ENCODE measurements at places on chromosomes 2 and 18.

DNA sequence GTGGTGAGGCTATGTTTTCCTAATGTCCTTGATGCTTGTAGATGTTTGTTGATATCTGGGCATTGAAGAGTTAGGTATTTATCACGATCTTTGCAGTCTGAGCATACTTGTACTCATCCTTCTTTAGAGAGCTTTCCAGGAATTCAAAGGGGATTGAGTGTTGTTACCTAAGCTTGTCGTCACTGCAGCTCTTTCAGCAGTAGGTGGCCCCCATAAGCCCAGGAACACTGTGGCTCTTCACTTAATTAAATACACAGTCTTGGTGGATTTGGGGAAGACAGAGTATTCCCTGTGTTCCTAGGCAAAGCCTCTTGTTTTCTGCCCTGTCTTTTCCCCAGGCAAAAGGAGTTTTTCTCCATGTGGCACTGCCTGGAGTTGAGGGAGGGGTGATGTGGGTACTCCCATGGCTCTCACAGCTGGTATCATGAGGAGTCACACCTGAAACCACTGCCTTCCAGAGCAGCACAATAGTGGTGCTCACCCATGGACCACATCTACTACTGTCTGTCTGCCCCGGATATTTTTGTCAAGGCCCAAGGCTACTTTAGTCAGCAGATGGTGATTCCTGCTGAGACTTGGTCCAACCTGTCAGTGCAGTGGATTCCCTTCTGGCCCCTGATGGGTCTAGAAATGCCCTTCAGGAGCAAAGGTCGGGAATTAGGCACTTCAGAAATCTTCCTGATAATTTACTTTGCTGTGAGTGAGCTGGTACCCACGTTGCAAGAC lies 95.7 kb downstream of the GALNT13 start:
- no peak for DNase-seq

DNA sequence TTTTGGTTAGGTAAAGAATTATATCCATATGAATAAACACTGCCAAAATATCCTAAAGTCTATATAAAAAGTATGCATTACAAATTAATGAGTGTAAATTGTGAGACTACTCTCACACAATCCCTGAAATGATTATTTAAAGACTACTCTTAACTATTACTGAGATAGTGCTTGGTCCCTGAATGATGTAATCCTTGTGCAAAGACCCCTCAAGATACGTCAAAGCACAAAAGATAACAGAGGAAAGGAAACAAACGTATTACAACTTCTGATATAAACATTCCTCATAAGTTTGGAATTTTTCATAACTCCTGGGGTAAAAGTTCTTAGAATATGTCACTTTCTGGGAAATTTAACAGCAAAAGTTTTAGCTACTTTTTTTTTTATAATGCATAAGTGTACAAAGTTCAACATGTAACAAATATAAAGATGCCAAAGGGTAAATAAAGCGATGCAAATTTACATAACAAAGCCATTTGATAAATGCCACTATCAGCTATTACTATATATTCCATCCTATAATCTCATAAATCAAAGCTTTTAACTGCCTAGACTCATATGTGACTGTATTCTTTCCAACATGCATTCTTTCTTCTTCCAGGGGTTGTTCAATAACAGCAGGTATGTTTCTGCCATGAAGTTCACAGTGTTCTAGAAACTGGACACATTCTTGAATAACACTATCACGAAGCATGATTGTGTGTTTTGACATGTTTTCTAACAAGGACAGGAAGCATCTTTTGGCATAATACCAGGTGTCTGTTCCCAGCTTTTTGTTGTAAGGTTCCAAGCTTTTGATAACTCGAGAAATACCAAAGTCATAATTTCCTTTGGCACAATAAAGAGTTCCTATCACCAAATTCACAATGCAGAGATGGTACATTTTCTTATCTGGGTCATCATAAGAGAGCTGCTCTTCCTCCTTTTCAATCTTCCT lies 158.0 kb downstream of the AGPS start:
- no peak for DNase-seq

DNA sequence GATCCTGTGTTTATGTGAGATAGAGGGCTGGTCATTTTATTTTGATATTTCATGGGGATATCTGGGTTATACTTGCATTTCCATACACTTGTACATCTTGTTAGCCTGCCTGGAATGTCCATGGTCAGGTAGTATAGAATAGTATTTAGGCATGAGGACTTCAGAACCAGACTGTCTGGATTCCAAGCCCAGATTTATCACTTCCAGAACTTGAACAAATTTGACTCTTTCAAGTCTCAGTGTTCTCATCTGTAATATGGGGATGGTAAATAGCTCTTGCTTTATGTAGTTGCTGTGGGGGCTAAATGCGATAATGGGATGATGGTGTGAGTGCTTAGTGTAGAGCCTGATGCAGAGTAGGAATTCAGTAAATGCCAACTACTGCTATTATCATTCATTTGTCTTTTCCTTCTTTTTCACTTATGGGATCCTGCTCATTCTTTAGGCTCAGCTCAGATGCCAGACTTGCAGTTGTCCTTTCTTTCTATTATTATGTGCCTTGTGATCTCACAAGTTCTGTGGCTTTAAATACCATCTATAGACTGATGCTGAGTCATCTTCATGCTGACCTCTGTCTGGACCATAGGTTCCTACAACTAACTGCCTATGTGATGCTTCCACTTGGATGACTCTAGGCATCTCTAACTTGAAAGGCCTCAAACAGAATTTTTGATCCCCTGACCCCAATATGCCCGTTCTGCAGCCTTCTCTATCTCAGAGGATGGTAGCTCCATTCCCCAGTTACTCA lies 67.4 kb downstream of the POLE4 start:
- no peak for DNase-seq

DNA sequence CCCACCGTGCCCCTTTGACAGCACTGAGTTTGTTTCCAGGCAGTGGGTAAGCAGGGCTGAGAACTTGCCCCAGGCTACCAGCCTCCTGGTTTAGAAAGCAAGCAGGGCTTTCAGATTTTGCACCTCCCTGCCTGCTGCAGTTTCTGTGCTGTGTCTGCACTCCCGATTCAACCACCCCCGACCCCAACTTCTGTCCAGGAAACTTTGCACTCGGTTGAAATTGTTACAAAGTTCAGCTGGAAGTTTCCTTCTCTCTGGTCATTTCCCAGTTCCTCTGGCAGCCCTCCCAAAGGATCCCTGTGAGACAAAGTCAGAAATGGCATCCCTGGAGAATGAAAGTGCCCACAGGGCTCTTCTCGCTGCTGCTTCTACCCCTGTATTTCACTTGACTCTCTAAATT lies 12.4 kb upstream of the UPP2 start:
- DNase-seq, result no peak

DNA sequence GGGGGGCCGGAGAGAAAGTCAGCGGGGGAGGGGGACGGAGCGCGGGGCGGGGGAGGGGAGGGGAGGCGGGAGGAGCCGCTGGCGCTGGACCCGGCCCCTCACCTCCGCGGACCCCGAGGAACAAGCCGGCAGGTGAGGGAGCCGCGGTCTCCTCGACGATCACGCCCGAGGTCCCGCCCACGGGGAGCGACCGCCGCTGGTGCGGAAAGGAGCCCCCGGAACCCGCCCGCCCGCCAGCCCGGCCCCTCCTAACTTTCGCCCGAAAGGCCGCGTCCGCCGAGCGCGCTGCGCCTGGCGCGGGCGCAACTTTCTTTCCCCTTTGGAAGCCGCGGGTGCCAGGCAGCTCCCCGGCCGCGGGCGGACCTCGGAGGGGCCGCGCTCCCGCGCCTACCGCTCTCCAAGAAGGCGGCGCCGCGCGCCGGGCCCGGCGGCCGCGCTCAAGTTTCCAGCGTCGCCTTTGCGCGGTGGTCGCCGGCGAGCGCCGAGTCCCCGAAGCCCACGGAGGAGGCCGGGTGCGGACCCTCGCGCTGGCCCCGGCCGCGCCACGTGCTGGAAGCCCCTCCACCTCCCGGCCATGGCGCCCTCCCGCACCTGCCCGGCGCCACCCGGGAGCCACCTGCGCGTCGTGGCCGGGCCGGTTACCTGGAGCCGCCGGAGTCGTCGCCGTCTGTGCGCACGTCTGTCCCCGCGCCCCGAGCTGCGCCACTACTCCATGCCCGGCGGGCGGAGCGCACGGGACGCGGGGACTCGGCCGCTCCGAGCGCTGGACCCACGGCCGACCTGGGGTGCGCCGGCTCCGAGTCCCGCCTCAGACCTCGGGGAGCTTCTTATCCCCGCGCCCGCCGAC lies at the start of gene ALKAL2:
TSS of gene ALKAL2 (minus strand) at position 181 of the 847 bp plus-strand sequence. CDS start 256 bp downstream, outside the sequence.
- no peak for DNase-seq

DNA sequence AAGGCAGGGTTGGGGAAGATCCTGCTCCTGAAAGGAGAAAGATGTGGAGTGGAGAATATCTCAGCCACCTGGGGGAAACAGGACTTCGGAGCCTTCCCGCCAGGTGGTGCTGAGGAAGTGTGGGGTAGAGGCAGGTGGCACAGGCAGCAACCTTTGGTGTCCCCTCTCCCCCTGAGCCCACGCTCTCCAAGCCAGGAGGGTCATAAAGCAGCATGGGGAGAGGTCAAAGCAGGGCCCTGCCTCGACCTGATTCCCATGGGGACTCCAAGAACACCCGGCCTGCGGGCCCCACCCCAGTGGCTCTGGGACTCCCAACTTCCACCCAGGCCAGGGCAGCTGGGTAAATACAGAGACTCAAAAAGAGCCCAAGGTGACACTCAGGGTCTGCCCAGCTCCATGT lies 54.3 kb upstream of the SLC66A3 start:
- DNase-seq, result no peak

DNA sequence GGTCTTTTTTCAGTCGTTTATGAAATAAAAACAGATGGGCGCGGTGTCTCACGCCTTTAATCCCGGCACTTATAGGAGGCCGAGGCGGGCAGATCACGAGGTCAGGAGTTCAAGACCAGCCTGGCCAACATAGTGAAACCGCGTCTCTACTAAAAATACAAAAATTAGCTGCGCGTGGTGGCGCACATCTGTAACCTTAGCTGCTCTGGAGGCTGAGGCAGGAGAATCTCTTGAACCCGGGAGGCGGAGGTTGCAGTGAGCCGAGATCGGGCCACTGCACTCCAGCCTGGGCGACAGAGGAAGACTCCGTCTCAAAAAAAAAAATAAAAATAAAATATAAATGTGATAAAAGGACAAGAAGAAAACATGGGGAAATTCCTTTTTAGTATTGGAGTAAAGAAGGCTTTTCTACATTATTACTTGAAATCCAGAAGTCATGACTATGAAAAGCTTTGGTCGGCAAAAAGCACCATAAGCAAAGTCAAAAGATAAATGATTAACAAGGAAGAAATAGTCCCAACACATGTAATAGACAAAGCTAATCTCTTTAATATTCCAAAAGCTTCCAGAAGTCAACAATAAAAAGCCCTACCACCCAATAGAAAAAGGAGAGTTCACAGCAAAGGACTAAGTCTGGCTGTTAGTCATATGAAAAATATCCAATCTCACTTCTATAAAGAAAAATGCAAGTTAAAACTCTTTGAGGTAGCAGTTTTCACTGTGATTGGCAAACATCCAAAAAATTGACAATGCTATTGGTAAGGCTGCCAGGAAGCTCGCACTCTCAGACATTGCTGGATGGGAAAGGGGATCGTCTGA lies 1.4 kb upstream of the FAM168B start:
- DNase-seq, result no peak
